ENCODE measurements at places on chromosomes 6 and 20.

GRCh38 chr6:90062667-90063066, 168.4 kb downstream of the GJA10 start:
- DNase-seq = no peak

DNA sequence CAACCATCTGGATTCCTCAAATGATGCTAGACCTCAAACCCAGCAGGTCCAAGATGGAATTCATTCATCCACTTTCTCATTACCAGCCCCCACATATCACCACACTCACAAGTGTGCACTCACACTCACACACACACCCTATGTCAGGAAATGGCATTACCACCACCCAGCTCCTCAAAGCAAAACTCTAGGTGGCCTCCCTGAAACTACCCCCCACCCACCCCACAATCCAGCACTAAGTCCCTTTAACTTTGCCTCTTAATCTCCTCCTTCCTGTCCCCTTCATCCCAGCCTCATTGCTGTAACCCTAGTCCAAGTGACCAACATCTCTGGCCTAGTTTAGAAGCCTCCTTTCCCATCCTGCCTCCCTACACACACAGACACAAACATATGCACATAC, 109.4 kb downstream of the TNFAIP3 start:
- DNase-seq = no peak

DNA sequence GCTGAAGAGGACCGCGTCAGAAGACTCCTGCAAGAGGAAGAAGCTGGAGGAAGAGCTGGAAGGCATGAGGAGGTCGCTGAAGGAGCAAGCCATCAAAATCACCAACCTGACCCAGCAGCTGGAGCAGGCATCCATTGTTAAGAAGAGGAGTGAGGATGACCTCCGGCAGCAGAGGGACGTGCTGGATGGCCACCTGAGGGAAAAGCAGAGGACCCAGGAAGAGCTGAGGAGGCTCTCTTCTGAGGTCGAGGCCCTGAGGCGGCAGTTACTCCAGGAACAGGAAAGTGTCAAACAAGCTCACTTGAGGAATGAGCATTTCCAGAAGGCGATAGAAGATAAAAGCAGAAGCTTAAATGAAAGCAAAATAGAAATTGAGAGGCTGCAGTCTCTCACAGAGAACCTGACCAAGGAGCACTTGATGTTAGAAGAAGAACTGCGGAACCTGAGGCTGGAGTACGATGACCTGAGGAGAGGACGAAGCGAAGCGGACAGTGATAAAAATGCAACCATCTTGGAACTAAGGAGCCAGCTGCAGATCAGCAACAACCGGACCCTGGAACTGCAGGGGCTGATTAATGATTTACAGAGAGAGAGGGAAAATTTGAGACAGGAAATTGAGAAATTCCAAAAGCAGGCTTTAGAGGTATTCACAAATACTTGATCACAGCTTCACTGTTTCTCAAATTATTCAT, 8.9 kb upstream of the SNRNP48 start:
- no peak for DNase-seq

- no peak for DNase-seq
These were observed 38.3 kb downstream of the SIRPA start for GRCh38 chr20:1933465-1933870.
